ENCODE measurements at places on chromosomes 2 and 18.
A peak's percentile ranks its signal among the peaks of the same experiment; 100 is the strongest.

DNA sequence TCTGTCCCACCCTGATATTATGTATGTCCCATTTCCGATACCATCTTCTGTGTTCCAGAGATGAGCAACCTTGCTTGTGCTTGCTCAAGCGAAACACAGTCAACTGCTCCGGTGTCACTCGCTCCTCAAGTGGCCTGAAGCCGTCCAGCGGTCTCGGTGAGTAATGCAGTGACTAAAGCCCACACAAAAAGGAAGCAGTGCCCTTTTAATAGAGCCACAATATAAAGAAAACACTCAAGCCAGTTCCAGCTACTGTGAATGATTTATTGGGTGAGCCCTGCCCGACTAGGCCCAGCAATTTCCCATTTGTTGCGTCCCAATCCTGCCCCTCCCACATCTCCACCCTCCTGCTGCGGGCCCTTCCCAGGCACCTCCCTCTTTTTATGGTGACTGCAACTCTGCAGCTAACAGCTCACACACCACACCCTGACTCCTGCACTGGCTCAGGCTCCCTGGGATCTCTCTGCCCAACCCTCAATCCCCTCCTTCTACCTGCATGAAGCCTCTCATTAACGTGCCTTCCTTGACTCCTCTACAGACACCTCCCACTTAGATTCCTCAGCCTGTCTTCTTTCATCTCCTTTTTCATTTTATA, 44.2 kb upstream of the DSC1 start:
- no peak for DNase-seq

- no peak for DNase-seq
These were observed 26.6 kb upstream of the ACVR1 start for GRCh38 chr2:157902692-157903091.

GRCh38 chr18:61335684-61336555, 2.7 kb downstream of the CDH20 start:
- DNase-seq = no peak

GRCh38 chr18:49548229-49548636, 13.6 kb upstream of the LIPG start:
- no peak for DNase-seq

- no peak for DNase-seq
These were observed 204.2 kb downstream of the AGAP1 start for GRCh38 chr2:235698028-235698427.

GRCh38 chr2:127195140-127196074, 24.7 kb downstream of the CYP27C1 start:
- DNase-seq = no peak

- no peak for DNase-seq
These were observed 37.3 kb upstream of the SH3BP4 start for GRCh38 chr2:234914371-234915154.

DNA sequence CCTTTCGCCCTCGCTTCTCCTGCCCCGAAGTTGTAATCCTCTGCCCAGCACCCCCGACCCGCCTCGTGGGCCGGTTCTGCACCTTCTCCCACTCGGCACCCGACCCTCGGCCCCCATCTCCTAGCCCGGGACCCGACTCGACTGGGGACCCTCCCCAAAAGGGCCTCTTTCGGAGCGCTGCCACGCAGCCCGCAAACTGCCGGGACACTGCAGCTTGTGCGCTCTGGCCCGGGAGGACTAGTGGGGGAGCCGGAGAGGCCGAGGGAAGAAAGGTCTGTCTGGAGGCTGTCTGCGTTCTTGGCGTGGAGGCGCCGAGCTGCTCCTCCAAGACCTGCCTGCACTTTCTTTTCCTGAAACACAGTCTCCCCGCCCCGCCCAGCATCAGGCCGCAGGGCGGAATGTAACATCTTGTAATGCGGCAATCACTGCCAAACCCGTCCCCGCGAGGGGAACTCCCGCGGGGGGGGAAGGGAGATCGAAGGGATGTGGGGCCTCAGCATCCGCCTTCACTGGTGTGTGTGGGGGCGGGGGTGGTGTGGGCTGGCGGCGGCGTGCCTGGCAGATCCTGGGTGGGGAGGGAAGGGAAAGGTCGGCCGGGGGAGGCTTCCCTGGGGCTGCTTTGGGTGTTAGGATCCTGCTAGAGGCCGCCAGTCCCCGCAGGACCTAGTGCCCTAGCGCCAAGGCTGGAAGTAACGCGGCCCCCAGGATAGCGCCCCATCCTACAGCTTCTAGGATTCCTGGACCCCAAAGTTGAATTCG, 7.4 kb downstream of the DLX2 start:
- DNase-seq = peak; percentile 80

DNA sequence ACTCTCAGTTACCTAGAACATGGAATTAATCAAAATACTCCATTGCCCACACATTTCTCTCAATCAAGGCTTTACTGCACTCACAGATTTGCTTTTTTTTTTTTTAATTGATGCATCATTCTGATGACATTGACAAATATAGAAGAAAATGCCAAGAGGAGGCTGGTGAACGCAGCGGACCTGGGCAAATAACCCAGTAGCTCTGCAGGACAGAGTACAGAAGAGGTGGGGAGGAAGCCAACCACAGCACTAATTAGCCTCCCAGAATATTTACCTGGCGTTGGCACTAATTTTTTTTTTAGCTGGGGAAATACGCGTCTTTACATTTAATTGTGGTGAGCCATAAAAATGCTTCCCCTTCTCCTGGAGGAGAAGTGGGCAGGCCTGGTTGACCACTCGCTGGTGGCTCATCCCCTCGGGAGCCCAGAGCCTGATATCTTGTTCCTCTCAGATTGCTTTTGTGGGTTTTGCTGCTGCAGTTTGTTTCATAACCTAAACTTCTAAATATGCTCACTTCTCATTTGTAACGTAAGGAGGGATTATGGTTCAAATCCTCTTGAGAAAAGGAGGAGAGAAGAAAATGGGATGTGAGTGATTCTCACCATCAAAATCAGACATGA, 165.8 kb upstream of the EPB41L3 start:
- DNase-seq = no peak

DNA sequence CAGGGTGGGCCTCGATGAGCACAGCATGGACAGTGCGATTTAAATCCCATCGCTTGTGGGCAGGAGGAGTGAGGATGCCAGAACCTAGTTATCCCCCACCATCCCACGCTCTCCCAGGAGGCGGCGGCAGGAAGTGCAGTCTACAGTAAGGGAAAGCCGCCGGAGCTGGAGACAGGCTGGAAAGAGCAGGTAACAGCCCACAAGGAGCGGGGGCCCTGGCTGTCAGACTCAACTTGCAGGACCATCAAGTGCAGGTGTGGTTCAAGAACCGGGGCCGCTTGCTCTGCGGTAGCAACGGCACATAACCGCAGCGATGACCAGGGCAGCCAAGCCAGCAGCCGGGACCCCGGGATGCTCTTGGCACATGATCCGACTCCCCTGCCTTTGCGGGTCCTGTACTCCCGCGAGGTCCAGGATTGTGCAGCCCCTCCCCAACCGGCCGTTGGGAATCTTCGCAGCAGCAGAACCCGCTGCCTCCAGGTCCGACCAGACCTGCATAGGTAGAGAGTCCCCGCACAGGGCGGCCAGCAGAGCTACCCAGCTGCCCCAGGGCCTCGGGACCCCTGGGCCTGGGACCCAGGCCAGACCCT, 82.1 kb downstream of the BIN1 start:
- DNase-seq = no peak

DNA sequence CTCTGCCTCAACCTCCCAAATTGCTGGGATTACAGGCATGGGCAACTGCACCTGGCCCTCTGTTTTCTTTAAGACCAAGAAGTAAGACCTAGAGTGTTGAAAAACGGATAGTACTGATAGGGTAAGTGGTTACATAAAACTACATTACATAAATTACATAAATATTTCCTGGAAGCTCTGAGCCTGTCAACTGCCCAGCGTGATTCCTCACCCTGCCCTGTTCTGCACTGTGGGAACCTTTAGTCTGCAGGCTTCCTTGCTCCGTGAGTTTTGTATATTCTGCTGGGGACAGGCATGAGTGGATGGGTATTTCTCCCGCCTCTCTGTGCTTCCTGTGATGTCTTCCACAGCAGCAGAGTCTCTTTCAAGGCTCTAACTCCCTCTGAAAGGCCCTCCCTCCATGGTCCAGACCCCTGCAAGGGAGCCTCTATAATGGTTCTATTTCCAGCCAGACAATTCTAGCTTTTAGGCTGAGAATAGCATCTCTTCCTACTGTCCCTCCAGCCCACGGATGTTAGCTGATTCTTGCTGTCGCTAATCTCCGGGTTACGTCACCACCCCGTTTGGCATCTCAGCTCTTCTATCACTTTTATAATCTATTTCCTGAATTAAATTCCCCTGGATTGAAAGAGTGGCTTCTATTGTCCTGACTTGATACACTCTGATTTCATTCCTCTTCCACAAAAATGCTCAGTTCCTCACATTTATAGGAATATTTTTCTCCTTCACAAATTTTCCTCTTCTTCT, 49.5 kb upstream of the PLEKHM3 start:
- DNase-seq = no peak

DNA sequence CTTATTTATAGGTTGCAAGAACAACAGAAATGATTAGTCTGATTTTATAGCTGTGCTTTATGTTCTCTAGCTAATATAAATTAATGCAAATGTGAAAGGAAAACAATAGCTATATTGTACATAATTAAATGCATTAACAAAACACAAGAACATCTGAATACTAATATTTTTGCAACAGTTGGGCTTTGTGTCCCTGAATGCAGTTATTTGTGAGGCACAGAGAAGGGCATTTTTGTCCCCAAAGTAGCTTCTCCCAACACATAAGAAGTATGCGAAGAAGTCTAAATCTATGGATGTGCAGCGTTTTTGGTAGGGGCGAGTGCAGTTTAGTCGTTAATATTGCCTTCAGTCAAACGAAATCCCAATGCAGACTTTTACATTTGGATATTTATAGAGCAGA, 110.0 kb downstream of the MBP start:
- DNase-seq = no peak

DNA sequence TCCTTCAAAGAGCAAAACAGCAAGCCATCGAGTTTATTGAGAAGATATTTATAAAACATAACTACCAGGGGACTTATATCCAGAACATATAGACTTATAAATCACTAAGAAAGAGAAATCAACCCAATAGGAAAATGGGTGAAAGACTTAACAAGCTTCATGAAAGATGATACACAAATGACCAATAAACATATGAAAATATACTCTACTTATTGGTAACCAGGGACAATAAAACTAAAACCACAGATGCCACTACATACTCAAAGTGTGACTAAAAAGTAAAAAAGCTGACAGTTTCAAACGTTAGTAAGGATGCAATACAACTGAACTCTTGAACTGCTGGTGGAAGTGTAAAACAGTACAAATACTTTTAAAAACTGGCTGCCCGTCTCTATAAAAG, 154.3 kb downstream of the TMEM163 start:
- DNase-seq = no peak

- DNase-seq = peak; percentile 62
These were observed 60.1 kb downstream of the EMILIN2 start for GRCh38 chr18:2906704-2907549.

GRCh38 chr2:196252408-196253115, 81.2 kb upstream of the STK17B start:
- DNase-seq = no peak

- DNase-seq = no peak
These were observed 179.0 kb downstream of the PTPRM start for GRCh38 chr18:7746106-7746505.

GRCh38 chr2:219384083-219384713, 3.5 kb downstream of the DNPEP start:
- no peak for DNase-seq

- DNase-seq = no peak
These were observed 857 bp upstream of the CROCC2 start for GRCh38 chr2:240905176-240905781.

GRCh38 chr18:79532313-79533007, 136.7 kb downstream of the NFATC1 start:
- DNase-seq = no peak

- no peak for DNase-seq
These were observed 186.8 kb upstream of the PGAP1 start for GRCh38 chr2:197113275-197113711.

- no peak for DNase-seq
These were observed 201.9 kb upstream of the COPS8 start for GRCh38 chr2:236883819-236884218.

DNA sequence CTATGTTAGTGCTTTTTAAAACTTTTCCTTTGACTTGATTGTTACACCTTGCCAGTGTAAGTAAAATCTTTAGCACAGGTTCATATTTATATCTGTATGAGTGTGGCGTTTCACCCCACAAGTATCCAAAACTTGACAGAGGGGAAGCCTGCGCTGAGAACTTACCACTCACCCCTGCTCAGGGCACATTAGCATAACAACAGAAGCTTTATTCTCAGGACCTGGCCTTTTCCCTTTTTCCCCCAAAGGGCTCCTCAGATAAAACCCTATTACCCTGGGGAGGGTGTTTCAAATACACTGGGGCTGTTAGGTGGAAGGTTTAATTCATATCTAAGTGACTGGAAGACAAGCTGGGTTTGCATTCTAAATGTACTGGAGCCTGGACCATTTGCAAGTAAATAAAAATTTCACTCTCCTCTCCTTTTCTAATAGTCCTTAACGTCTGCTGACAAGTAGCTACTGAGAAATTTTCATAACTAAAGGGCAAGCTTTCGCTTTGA, 276.6 kb downstream of the RNF152 start:
- DNase-seq = no peak

- DNase-seq = no peak
These were observed 23.4 kb downstream of the RAMP1 start for GRCh38 chr2:237882510-237883481.

GRCh38 chr2:201432621-201433393, 18.5 kb downstream of the TRAK2 start:
- no peak for DNase-seq

GRCh38 chr2:68278169-68278568, 25.8 kb upstream of the PPP3R1 start:
- DNase-seq = no peak

DNA sequence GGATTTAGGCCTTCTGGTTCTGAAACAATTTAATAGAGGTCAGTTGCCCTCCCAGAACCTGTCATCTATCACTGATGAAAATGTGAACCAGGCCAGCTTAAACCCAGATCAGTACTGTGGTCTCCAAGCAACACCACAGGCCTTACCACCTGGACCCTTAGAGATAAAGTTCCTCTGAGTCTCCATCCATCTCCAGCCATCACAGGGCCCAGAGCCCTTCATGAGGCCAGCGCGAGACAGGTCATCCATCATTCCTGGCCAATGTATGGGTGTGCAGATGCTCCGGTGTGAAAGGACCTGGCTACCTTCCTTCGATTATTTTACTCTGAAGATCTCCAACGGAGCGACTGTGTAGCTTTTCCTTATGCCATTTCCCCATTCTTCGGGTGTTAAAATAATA, 322.7 kb upstream of the SOX11 start:
- no peak for DNase-seq

Data from CD4-positive, alpha-beta T cell treated with Interleukin-6 for 4 hours (primary cell).